ENCODE measurements at places on chromosomes 11 and 22.

DNA sequence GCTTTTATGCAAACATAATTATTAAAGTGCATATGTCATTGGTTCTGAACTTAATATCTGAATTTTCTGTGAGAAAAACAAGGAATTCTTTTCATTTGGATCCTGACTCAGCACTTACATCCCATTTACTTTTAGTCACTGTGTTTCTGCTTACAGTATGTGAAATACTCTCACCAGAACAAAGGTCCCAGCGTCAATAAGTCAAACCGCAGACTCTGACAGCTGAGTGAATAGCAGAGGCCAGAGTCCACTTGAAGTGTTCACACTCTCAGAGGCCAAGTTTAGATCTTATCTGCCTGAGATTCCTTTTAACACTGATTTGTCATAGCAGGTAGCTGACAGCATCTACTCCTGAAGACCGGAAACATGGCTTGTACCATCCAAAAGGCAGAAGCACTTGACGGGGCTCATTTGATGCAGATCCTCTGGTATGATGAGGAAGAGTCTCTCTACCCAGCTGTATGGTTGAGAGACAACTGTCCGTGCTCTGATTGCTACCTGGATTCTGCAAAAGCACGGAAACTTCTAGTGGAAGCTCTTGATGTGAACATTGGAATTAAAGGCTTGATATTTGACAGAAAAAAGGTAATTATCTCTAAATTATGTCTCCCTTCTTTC lies 14.6 kb downstream of the BBOX1 start:
- peak; percentile 51 for DNase-seq

- no peak for DNase-seq
These were observed 97.6 kb downstream of the FAT3 start for GRCh38 chr11:92322225-92322624.

DNA sequence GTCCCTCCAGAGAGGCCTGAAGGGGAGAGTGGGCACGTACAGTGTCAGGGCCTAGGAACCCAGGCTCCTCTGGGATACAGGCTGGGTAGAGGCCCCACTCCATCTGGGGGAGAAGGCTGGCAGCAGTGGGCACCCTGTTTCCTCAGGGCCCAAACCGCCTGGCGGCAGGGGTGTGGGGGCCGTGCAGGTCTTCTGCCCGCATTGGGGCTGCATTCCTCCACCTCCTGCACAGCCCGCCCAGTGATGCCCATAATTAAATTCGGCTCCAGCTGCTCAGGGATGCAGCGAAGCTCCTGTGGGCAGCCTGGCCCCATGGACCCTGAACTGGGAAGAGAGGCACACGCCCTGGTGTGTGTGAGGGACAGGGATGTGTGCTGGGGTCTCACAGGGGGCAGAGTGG lies 35.4 kb downstream of the KCNQ1OT1 start:
- DNase-seq = no peak

GRCh38 chr22:44845191-44845590 lies 92.8 kb downstream of the ARHGAP8 start:
- no peak for DNase-seq

DNA sequence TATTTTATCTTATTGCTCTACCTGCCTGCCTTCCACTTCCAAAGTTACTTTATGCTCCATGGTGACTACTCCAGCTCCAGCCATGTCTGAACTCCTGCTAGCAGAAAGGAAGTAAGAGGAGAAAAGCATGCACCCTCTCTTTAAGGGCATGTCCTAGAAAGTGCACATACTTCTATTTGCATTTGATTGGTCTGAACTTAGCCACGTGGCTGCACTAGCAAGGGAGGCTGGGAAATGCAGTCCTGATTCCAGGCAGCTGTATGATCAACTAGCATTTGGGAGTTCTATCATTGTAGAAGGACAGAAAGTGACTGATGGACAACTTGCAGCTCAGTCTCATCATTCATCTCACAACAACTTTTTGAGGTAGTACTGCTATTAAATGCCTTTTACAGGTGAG lies 515.7 kb downstream of the BUD13 start:
- DNase-seq = peak; percentile 44

DNA sequence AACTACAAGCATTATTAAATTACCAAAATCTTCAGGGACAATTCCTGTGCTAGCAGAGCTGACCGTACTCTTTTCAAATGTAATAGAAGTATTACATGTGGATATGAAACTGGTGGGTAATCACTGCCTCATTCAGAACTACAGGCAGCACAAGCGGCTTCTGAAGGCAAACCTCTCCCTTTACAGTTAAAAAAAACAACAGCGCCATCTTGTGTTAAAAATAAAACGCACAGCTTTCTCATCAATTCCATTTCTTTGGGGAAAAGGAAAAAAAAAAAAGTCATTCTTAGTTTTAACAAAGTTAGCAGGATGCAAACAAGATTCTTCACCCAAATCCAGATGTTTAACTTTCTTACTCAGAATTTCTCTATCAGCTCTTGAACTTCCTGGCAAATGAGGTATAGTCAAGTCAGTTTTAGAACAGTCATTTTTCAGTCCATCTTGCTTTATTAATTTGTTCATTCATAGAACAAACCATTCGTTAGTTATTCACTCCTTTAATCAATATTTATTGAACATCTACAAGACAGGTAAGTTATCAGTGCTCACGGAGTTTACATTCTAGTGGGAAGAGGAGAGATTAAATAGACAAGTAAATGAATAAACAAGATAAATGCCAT lies 331.8 kb upstream of the MPPED2 start:
- DNase-seq = peak; percentile 77

DNA sequence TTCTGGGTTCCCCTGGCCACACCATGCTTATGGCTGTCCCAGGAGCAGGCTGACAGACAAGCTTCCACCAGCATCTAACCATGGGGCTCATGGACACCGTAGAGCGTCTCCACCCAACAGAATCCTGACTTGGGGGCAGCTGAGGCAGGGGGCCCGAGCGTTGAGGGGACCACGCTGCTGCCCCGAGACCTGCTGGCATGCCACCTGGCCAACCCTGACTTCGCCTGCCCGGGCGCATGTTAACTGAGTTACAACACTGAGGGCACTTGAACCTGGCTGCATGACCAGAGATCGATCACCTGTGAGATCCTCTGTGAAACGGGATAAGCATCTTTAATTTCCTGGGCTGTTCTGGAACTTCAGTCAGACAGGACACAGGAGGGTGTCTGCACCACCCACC lies 13.7 kb downstream of the PPM1F start:
- DNase-seq = no peak

- DNase-seq = no peak
These were observed 3.1 kb upstream of the TMA7B start for GRCh38 chr22:39956932-39957664.

- no peak for DNase-seq
These were observed 2.7 kb downstream of the CD5 start for GRCh38 chr11:61104963-61105362.

DNA sequence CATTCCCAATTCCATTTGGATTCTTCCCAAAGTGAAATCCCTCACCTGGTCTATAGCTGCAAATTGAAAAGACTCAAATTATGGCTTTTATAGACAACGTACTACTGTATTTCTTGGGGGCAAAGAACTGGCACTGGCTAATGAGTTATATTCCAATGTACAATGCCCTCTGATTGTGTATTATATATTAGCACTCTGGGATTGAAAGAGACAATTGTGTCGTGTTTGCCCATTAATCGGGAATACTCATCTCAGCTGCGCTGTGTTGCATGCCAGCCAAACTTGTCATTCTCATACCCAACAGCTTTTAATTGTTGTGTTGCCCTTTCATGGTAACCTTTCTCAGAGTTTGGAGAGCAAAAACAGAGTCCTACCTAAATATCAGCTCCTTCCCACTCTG lies 55.0 kb upstream of the ZBTB44 start:
- DNase-seq = no peak

DNA sequence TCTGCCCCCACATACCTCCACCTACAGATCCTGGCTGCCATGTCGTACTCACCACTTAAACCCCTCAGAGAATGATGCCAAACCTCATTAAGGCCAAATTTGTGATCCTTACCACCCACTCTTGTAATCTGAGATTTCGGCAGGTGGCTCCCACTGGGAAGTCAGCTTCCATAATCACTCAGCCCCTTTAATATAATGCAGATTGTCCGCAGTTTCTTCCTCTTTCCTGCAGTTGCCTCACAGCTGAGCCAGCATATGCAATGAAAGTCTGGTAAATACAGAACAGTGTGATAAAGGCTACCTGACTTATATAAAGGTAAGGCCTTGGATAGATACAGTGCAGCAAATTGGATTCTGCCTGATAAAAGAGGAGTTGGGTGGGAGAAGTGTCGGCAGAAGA lies 515.2 kb upstream of the TENM4 start:
- no peak for DNase-seq

DNA sequence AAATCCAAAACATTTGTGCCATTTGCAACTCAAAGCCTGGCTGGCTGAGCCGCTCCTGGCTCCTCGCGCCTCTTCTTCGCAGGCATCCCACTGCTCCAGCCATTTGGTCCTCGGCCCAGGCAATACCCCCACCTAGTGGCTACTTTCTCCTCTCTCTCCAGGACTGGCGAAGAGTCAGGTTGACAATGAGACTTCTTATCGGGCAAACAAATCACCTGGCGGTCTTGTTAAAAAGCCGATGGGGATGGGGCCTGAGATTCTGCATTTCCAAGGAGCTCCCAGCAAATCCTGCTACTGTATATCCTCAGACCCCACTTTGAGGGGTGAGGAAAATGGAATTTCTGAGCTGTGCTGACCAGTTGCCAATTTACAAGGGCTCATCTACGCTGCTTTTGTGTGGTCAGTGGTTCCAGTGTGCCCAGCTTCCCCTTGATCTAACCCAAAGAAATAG lies 89.0 kb downstream of the ISX start:
- DNase-seq = peak; percentile 82

DNA sequence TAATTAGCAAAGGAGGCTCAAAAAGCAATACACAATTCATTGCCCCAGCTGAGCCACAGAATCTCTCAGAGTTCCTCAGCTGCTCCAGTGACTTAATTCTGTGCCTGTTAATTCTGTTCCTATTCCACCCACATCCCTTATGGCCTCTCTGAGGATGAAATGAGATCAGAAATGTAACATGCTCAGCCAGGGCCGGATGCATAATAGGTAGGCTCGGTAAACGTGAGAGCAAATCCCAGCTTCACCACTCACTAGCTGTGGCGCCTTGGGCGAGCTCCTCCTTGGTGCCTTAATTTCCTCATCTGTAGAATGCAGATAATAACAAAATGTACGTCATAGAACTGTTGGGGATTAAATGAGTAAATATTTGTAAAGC lies 42.8 kb upstream of the DKK3 start:
- no peak for DNase-seq

GRCh38 chr22:30270832-30271231 lies 4.2 kb upstream of the OSM start:
- peak; percentile 88 for DNase-seq

DNA sequence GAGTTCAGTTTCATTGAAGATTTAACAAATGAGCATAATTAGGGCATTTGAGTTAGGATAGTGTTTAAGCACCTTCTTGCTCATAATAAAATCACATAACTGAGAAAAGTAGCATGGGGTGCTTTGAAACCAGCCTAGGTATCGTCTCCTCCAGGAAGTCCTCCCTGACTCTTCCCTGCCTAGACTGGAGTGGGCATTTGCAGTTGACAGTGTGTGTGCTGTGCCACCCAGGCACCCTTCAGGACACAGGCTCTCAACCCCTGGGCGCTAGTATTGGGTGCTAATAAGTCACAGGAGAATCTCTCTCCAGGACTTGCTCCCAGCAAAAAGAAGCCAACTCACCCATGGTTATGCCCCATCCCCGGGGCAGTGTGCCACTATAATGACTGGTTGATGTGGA lies 584.1 kb downstream of the INSC start:
- no peak for DNase-seq

GRCh38 chr11:19193916-19194315 lies 7.9 kb downstream of the CSRP3 start:
- no peak for DNase-seq

DNA sequence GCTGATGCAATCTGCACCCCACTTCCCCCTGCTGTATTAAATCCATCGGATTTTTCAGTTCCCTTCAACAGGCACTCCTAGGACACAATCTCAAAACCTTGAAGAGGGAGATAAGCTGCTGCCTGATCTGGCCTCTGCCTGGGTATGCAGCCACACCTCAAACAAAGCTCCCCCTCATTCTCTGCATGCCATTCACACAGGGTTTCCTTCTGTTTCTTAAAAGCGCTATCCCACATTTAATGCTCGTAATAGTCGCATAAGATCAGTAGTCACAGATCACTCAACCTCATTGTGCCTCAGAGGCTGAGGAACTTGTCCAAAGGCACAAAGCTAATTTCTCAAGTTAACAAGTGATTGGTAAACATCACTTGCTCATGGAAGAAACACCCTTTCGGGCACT lies 34.0 kb downstream of the UQCR10 start:
- peak; percentile 51 for DNase-seq

DNA sequence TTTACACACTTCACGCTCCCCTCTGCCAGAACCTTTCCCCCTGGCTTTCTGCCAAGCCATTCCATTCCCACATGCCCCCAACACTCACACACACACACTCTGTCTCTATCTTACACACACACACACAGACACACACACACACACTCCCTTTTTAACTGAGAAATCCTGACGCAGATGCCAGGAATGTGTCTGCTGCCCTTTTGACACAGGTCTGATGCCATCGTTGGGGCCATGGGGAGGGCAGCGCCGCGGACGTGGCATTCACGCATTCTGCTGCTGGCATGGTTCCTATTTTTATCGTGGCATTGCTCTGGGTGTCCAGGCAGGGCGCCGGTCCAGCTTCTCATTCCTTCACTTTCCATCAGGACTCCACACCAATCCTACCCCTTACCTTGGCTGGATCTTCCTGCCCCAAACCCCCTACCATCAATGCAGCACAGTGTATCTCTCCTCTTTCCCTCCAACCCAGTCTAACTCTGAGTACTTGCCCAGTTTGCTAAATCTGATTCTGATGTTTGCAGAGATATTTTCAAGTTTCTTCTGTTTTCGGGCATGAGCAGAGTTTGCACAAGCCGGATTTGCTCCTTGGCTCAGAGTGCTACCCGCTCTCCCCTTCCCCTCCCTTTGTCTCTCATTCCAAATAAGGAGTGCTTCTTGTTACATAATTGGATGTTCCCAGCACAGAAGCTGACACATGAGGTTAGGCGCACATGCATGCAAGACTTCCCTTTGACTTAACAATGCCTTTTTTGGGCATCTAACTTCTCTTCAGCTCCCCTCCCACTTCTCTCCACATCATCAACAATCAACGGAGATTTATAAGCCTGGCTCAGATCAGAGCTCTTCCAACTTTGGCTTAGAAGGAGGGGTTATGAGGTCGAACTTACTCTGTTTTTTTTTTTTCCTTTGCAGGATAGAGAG lies 18.8 kb downstream of the SNX19 start:
- DNase-seq = no peak

DNA sequence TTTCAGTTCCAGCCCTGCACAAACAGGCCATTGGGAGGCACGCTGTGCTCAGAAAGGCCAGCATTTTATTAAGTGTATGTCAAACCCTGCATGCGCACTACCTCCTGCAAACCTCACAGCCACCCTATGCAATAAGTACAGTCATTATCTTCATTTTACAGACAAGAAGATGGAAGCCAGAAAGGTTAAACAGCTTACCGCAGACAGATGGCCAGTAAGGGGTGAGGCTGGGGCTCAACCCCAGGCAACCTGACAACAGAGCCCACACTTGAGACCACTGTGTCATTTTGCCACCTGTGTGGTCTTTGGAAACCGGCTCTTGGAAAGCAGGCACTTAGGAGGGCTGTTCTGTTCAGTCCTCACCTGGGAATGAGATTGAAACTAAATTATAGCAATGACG lies 142.3 kb downstream of the NXPE2 start:
- no peak for DNase-seq

GRCh38 chr11:116823031-116823843 lies at the start of gene APOA4:
Gene APOA4, minus strand, starts transcription at chr11:116823304. Its CDS starts 113 bp downstream, at chr11:116823191.
- no peak for DNase-seq
